ENCODE measurements at places on chromosomes 1 and 21.
A peak's percentile ranks its signal among the peaks of the same experiment; 100 is the strongest.

- peaks cover 25% of the 10 kb centered on the region for H3K4me1 ChIP-seq
- H3K4me3 ChIP-seq: no peak overlapping the region
- H3K27me3 ChIP-seq: no peaks in the 10 kb centered on the region
- peaks cover 5% of the 10 kb centered on the region for H3K36me3 ChIP-seq
Observed at GRCh38 chr1:35559317-35559944, 1.8 kb downstream of the NCDN start.

DNA sequence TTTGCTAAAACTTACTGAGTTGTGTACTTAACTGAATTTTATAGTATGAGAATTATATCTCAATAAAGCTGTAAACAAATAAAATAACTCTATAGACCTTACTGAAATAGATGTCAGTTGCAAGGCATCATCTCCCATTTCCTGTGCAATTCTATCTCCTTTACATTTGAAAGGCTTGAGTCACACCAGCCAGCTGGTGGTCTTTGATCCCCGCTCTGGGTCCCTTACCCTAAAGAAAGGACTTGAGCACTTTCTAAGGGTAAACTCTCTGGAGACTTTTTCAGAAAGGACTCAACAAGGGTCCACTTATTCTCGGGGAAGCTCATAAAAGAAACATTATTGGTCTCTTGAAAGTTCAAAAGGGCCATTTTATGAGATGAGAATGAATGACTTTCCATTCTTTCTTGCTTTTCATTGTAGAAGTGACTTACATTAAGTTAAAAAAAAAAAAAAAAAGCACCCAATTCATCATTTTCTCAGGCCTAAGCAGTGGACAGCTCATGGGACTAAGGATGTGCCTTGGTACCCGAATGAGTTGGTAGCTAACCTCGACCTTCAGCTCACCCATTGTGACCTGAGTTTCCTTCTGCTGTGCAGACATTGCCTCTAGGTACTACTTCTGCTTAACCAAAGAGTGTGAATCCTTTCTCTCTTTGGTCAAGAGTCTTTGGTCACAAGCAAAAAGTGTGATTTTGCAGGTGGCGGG lies 147.0 kb upstream of the COA6 start:
- no peaks in the 10 kb centered on the region for H3K27me3 ChIP-seq
- no peaks in the 10 kb centered on the region for H3K36me3 ChIP-seq
- DNase-seq: no peak
- no peak overlapping the region for H3K27ac ChIP-seq

DNA sequence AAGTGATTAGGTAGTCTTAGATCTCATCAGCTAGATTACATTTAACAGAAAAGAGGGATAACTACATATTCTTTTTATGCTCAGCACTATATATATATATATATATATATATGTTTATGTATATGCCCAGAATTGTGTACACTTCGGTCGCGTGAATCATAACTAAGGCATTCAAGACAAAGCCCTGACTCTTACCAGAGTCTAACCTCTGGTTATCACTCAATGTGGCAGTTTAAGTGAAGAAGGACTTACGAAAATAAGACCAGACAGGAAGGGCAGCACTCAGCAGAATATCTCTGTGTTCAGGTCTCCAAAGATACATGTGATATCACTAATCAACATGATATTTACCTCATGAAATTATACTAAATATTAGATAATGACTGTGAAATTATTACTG lies 1326.7 kb downstream of the MRPL39 start:
- peak; percentile 68 for DNase-seq
- H3K4me1 ChIP-seq: peaks cover 4% of the 10 kb centered on the region
- no peak overlapping the region for H3K27ac ChIP-seq
- no peaks in the 10 kb centered on the region for H3K36me3 ChIP-seq
- no peak overlapping the region for H3K4me3 ChIP-seq

DNA sequence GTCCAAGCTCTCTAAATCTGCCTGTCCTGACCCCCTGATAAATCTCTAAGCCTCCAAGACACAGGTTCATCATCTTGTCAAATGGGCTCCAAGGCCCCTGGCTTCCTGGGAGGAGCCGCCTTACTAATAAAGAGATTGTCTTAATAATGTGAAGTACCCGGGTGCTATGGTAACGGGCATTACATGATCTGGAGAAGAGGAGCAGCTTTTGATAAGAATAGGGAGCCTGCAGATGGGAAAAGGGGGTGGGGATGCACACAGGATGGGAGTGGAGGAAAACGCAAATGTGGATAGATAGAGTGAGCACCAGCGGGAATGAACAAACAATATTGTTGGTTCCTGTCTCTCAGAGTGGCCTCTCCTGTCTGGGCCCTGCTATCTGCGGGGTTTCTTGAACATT lies 11.9 kb upstream of the RXRG start:
- H3K27ac ChIP-seq: no peak overlapping the region
- no peak overlapping the region for H3K4me3 ChIP-seq
- H3K27me3 ChIP-seq: peaks cover 25% of the 10 kb centered on the region
- no peaks in the 10 kb centered on the region for H3K36me3 ChIP-seq

- no peak for DNase-seq
- no peaks in the 10 kb centered on the region for H3K27me3 ChIP-seq
- no peak overlapping the region for H3K4me3 ChIP-seq
- H3K27ac ChIP-seq: no peak overlapping the region
- no peaks in the 10 kb centered on the region for H3K36me3 ChIP-seq
- 0 out of 2 replicates have a peak, but pooled peaks cover 4% of the 10 kb centered on the region for H3K4me1 ChIP-seq
Observed at GRCh38 chr1:215636258-215636965, 69.3 kb downstream of the KCTD3 start.

- no peaks in the 10 kb centered on the region for H3K36me3 ChIP-seq
- H3K4me3 ChIP-seq: no peak overlapping the region
- H3K4me1 ChIP-seq: peaks cover 57% of the 10 kb centered on the region
- no peak overlapping the region for H3K27ac ChIP-seq
- no peak for DNase-seq
Observed at GRCh38 chr1:117824616-117825015, 104.8 kb downstream of the GDAP2 start.

DNA sequence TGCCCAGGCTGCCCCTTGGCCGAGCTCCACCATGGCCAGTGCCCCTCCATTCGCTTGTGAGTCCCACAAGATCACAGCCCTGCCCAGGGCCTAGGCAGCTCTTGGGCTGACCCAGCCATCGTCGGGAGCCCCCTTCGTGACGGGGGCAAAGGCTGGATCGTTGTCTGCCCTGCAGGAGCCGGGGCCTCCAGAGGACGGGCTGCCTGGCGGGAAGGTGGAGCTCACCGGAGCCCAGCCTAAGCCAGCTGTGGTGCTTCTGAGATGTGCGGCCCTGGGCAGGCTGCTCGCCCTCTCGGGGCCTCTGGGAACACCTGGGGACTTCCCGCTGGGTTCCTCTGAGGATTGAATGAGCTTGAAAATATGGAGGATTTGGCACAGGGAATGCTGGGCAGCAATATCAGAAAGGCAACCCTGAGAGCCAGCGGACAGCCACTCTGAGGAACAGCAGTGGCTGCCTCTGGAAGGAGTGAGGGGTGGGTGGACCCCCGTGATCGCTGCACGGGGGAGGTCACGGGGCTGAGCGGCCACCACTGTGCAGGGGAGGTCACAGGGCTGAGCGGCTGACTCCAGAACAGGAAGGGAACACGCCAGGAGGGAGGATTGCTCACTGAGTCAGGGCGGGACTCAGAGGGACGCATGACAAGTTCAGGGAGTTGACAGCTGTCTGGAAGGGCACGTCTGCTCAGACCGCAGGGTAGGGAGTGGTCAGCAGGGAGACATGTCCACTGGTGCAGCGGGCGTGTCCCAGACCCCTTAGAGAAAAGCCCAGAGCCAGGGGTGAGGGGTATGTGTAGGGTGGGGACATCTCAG lies 19.3 kb downstream of the TP73 start:
- H3K27ac ChIP-seq: no peak overlapping the region
- H3K36me3 ChIP-seq: no peaks in the 10 kb centered on the region
- H3K27me3 ChIP-seq: no peaks in the 10 kb centered on the region
- DNase-seq: peak; percentile 45
- H3K4me3 ChIP-seq: no peak overlapping the region

DNA sequence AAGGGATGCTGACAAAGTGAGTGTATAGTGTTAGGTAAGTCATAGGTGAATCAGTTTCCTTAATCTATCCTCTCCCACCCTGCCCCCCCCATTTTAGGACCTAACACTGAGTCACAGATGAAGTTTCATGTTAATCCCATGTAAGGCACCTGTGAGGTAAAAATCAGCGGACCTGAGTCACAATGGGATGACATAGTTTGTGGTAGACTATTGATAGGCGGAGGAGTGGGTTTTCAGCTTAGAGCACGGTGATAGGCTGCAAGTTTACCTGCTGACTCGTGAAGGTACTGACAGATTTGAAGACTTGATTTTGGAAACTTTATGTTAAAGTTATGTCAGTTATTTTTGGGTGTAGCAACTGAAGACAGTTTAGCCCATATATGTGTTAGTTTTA lies 1.7 kb downstream of the TOR1AIP1 start:
- peaks cover 11% of the 10 kb centered on the region for H3K4me1 ChIP-seq
- H3K4me3 ChIP-seq: peak overlapping the region; percentile 99
- peak overlapping the region; percentile 96 for H3K27ac ChIP-seq
- no peaks in the 10 kb centered on the region for H3K27me3 ChIP-seq
- peaks cover 10% of the 10 kb centered on the region for H3K36me3 ChIP-seq

GRCh38 chr21:40731206-40731605 lies 115.8 kb downstream of the DSCAM start:
- DNase-seq: no peak
- H3K4me3 ChIP-seq: no peak overlapping the region
- no peak overlapping the region for H3K27ac ChIP-seq
- no peaks in the 10 kb centered on the region for H3K27me3 ChIP-seq
- H3K4me1 ChIP-seq: no peaks in the 10 kb centered on the region
- H3K36me3 ChIP-seq: no peaks in the 10 kb centered on the region

- no peaks in the 10 kb centered on the region for H3K27me3 ChIP-seq
- peak overlapping the region; percentile 99 for H3K27ac ChIP-seq
- DNase-seq: peak; percentile 45
- no peaks in the 10 kb centered on the region for H3K36me3 ChIP-seq
Observed at GRCh38 chr1:40382108-40382460, 8.6 kb downstream of the SMAP2 start.

DNA sequence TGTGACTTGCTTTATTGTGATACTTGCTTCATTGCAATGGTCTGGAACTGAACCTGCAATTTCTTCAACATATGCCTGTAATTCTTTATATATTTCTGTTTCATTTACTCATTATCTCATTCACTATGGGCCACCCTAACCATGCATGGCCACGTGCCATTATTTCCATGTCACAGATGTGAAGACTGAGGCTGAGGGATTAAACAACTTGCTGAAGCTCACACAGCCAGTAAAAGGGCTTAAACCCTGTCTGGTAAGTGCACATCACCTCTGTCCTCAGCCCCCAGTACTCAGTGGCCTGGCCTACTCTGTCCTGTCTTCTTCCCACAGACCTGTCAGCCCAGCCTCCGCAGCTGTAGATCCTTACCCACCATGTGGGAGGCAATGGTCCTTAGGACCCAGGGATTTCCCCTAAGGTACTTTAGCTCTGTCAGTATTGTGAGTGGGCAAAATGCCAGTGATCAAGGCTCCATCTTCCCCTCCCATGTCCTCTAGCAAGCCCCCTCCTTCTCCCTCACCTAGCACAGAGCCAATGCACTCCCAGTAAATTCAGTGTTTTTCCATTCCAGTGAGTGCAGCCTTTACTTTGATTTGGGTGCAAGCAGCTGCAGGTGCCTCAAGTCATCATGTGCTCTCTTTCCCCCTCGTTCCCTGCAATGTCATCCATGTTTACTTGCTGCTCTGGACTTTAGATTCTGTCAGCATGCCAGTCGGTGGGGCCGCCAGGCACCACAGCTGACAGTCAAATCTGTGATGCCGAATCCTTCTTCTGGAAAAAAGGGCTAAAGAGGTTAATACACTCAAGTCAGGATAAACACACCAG lies 228.2 kb upstream of the PROX1 start:
- no peak overlapping the region for H3K27ac ChIP-seq
- H3K36me3 ChIP-seq: no peaks in the 10 kb centered on the region
- DNase-seq: no peak
- no peak overlapping the region for H3K4me3 ChIP-seq

DNA sequence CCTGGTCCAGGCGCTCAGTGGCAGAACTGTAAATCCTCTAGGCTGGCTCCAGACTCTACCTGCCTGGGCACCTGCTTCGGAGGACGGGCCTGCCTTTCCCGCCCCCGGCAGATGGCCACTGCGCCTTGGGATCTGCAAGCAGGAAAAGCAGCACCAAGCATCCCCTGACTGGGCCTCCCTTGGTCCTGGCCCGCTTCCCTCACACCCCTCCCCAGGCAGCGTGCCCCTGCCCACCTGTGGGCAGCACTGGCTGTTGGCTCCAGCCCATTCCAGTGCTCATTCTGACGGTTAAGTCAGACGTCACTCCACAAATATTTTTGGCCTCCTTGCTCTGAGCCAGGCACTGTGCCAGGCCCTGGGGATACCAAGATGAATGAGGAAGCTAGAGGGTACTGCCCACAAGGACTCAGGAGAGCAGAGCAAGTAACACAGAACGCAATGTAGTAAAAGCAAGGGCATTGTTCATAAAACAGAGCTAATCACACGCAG lies 22.0 kb upstream of the BLACAT1 start:
- DNase-seq: peak; percentile 99
- peak overlapping the region; percentile 52 for H3K27ac ChIP-seq
- peaks cover 18% of the 10 kb centered on the region for H3K4me1 ChIP-seq
- no peaks in the 10 kb centered on the region for H3K36me3 ChIP-seq
- H3K27me3 ChIP-seq: peaks cover 1% of the 10 kb centered on the region

- no peaks in the 10 kb centered on the region for H3K27me3 ChIP-seq
- peaks cover 6% of the 10 kb centered on the region for H3K36me3 ChIP-seq
- no peak for DNase-seq
- no peak overlapping the region for H3K27ac ChIP-seq
- peak overlapping the region; percentile 91 for H3K4me3 ChIP-seq
Observed at GRCh38 chr1:224113545-224113917, 380 bp upstream of the FBXO28 start.

GRCh38 chr1:6167391-6168303 lies 12.5 kb downstream of the CHD5 start:
- peaks cover 5% of the 10 kb centered on the region for H3K4me1 ChIP-seq
- H3K27me3 ChIP-seq: no peaks in the 10 kb centered on the region
- H3K36me3 ChIP-seq: no peaks in the 10 kb centered on the region

DNA sequence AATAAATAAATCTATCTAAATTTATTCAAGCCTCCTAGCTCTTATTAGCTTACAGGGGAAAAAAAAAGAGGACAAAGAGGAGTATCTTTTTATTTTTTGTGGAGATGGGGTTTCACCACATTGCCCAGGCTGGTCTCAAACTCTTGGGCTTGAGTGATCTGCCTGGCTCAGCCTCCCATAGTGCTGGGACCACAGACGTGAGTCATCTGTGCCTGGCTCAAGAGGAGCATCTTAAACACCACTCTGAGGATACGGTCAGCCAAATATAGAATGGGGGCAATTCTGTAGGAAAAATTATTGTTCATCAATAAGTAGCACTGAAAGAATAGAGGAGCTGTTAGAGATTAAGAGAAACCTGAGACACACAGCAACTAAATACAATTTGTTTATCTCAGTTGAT lies 24.1 kb downstream of the SLC45A3 start:
- DNase-seq: no peak
- H3K4me3 ChIP-seq: no peak overlapping the region
- H3K4me1 ChIP-seq: 0 out of 2 replicates have a peak, but pooled peaks cover 3% of the 10 kb centered on the region
- H3K27me3 ChIP-seq: no peaks in the 10 kb centered on the region

DNA sequence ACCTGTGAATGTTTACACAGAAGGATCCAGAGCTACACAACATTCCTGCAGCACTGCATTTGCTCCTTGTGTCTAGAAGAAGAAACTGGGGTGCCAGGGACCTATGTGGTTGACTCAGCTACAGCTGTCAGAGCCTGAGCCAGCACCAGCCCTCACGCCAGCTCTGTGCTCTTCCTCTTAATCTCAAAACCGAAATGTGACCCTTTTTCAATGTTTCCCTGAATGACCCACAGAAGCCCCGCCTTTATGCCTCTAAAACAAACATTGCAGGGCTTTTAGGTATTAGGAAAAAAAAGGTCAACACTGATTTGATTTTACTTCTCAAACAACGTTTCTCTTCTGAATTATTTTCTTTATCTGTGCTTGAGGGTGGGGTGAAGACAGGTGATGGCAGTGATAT lies 260.5 kb downstream of the DYRK1A start:
- H3K36me3 ChIP-seq: no peaks in the 10 kb centered on the region
- DNase-seq: no peak
- no peak overlapping the region for H3K27ac ChIP-seq
- no peaks in the 10 kb centered on the region for H3K4me1 ChIP-seq
